Activated T-helper 1 cell treated with anti-CD3 and anti-CD28 coated beads, Interleukin-2, amount 50 U/mL, for 16 hours (primary cell): ENCODE measurements at places on chromosomes 16 and 17.

DNA sequence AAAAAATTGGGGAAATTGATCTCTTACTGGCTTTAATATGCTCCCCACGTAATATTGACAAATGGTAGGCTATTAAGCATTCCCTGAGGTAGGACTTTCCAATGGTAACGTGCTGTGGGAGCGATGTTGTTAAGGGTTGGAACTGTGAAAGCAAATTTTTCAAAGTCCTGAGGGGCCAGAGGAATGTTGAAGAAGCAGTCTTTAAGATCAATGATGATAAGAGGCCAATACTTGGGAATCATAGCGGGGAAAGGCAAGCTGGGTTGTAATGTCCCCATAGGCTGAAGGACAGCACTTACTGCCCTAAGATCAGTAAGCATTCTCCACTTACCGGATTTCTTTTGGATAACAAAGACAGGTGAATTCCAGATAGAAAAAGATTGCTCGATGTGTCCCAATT is 69.6 kb upstream of the ARL4D start:
- DNase-seq: no peak

DNA sequence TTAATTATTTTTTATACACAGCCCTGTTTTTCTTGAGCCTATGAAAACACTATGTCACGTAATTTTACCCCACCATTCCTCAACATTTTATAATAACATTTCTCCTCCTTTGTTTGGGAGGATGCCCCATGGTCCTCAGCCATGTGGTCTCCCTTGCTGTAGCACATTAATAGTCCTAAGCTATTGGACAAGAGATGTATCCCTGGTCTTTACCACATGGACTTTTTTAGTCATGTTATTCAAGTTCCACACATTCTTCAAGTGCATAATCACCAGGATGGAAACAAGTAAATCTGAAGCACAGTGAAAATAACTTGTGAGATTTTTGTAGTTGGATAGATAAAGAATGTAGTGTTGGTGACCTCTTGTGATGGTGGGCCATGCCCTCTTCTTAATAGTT is 2.0 kb upstream of the KRTAP2-3 start:
- no peak for DNase-seq

DNA sequence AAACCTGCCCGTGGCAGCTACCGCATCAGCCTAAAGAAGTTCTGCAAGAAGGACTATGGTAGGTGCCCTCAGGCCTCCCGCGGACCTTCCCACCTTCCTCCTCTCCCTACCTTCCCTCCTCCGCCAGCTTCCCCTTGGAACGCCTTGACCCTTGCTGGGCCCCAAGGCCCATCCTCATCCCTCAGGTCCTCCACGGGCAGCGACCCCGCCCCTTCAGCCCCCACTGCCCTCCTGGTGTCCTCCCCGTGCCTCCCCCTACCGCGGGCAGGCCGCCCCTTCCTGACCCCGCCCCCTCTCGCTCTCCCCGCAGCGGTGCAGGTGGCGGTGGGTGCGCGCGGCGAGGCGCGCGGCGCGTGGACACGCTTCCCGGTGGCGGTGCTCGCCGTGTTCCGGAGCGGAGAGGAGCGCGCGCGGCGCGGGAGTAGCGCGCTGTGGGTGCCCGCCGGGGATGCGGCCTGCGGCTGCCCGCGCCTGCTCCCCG is 1.4 kb upstream of the TBC1D24 start:
- no peak for DNase-seq

GRCh38 chr16:82782715-82783251 is 156.0 kb downstream of the CDH13 start:
- no peak for DNase-seq

DNA sequence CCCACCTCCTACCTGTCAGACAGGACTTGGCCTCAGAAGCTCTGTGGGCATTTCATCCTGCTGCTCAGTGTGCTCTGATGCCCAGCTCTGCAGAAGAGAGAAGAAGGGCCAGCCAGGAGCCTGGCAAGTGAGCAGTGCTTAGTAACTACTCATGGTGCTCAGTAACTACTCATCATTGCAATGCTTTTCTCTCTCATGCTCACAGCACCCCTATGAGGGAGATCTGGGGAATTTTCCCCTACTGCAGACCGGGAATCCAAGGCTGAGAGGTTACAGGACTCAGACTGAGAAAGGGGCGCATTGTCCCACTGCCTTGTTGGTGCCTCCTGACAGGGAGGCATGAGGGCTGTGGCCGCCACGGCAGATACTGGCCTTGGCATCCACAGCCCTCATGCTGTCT is 261.1 kb downstream of the C16orf95 start:
- DNase-seq: no peak

GRCh38 chr17:78648293-78648692 is 71.1 kb upstream of the DNAH17 start:
- DNase-seq: no peak

- DNase-seq: no peak
Observed at GRCh38 chr17:29368926-29369325, 21.2 kb upstream of the TAOK1 start.

GRCh38 chr17:71409712-71410111 is 711.1 kb upstream of the SOX9 start:
- no peak for DNase-seq

DNA sequence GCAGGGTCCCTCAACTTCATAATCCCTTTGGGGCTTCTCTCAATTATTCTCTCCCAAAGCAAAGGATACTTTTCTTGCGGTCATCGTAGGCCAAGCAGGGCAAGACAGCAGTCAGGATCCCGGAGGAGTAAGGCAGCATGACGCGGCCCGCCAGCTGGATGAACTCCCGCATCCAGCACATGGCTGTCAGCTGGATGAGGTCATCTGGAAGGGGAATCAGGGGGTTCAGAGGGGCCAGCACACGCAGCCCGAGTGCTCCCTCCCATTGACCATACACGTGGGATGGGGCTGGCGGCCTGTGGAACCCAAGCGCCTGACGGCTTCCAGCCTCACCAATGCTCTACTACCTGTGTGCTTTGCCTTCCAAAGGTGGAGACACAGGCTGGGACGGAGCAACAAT is 19.2 kb downstream of the VAC14 start:
- no peak for DNase-seq

GRCh38 chr17:83106913-83107655 is 27.7 kb downstream of the METRNL start:
- DNase-seq: no peak

GRCh38 chr17:75555679-75556153 is 30.2 kb downstream of the LLGL2 start:
- no peak for DNase-seq

- DNase-seq: no peak
Observed at GRCh38 chr16:88973007-88973410, 4.0 kb downstream of the CBFA2T3 start.

- DNase-seq: no peak
Observed at GRCh38 chr16:4318451-4318910, 2.6 kb downstream of the GLIS2 start.

GRCh38 chr17:8056232-8056975 is 17.5 kb downstream of the ALOX15B start:
- no peak for DNase-seq
